ENCODE measurements at places on chromosomes 3 and 15. TPM values are rescaled to one million over a fixed set of nuclear protein-coding genes. Genes with fewer than 3 reads are reported as not detected.
A peak's percentile ranks its signal among the peaks of the same experiment; 100 is the strongest.

TMEM158 gene
- total RNA-seq: 2.5 TPM

CAV3 gene
- not detected for total RNA-seq

KIF23 gene
- total RNA-seq: 23.4 TPM

MAP4 gene
- total RNA-seq: 129 TPM

USP3 gene
- total RNA-seq: 75.3 TPM

MON1A gene
- 18.7 TPM for total RNA-seq

DNA sequence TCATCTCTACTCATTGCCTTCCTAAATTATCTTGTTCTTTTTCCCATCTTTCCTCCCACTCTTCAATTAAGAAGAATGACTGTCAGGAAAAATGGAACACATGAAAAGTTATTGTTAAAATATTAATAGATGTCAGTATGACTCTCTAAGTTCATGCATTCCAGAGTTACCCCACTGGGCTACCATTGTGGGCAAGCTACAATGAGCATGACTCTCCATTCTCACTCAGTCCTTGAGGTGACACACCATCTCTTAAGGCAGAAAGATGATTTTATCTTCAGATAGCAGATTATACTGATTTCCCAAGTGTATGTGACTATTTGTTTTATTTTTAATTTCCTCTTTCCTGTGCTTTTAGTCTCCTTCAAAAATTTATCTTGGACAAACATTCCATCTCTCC is 144.3 kb downstream of the ALCAM start:
- H3K27me3 ChIP-seq: no peaks in the 10 kb centered on the region
- no peak overlapping the region for H3K27ac ChIP-seq

DNA sequence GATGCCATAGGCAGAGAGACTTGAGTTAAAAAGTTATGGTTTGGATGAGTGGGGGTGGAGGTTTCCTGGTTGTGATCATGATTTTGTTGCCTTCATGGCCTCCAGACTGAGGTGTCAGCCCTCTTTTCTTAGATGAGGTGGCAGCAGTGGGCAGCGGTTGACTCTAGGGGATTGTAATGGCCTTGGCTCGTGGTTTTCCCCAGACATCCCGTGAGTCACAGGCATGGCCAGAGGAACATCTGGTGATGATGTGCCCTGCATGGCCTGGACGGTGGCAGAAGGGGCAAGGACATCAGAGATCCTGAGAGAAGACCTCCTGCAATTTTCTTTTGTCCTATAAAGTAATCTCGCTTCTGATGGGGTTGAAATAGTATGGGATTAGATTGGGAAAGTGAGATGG is 12.4 kb downstream of the RETNLB start:
- peaks cover 5% of the 10 kb centered on the region for H3K27me3 ChIP-seq
- no peak overlapping the region for H3K27ac ChIP-seq
- DNase-seq: no peak
- H3K4me3 ChIP-seq: no peak overlapping the region

DNA sequence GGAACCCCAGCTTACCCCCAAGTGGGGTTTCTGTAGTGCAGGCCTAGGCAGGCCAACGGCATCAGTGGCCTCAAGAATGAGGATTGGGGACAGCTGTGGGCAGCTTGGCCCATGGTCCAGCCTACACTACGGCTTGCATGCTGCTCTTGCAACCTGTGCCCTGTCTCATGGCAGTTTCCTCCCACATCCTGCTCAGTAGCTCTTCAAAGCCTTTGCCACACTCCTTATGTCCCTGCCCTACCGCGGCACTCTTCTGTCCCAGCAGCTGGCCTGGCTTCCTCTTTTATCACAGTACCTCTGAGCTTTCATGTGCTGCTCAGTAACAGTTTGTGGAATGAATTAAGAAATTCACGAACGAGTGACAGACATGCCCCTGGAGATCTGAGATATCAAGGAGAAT is 431.0 kb downstream of the EPHB1 start:
- DNase-seq: no peak
- H3K27ac ChIP-seq: no peak overlapping the region
- no peaks in the 10 kb centered on the region for H3K36me3 ChIP-seq
- no peaks in the 10 kb centered on the region for H3K27me3 ChIP-seq
- H3K4me1 ChIP-seq: no peaks in the 10 kb centered on the region

DNA sequence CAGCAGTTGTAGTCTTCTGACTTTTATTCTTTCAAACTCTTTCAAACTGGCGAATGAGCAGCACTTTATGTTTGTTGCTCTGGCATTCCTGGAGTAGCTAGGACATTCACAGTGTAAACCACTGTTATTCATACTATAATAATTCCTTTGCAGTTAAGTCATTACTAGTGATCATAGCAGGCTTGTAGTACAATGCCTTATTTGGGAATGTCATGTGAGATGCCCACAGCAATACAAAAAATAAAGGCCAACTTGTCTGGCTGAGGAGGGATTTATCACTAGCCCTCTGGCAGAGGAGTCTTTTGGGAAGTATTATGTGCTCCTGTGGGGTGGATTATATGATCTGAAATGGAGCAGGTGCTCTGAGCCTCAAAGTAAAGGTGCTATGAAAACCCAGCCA is 197.2 kb downstream of the VGLL3 start:
- H3K4me1 ChIP-seq: no peaks in the 10 kb centered on the region
- H3K27me3 ChIP-seq: no peaks in the 10 kb centered on the region
- DNase-seq: no peak
- no peak overlapping the region for H3K27ac ChIP-seq
- no peak overlapping the region for H3K4me3 ChIP-seq

DNA sequence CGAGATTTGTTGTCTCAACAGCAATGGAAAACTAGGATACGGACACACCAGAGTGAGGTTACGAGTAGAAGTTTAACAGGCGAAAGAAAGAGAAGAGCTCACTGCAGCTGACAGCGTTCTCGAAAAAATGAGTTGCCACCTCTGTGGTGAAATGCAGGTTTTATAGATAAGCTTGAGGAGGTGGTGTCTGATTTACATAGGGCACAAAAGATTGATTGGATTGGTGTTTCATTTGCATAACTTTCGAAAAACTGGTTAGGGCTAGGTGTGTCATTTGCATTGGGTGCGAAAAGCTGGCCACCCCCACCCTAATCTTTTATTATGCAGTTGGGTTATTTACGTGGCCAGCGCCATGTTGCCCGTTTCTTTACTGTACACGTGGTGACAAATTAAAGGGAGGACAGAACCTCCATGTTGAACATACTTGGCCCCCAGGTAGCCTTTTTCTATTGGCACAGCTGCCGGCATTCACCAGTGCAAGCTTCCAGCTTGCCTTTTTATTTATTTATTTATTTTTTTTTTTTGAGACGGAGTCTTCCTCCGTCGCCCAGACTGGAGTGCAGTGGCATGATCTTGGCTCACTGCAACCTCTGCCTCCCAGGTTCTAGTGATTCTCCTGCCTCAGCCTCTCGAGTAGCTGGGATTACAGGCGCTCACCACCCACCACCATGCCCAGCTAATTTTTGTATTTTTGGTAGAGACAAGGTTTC is 8.3 kb downstream of the IFT122 start:
- DNase-seq: no peak
- peaks cover 8% of the 10 kb centered on the region for H3K36me3 ChIP-seq
- H3K27ac ChIP-seq: no peak overlapping the region

GRCh38 chr15:95603802-95604201 is 726.7 kb upstream of the NR2F2 start:
- no peak for DNase-seq
- no peak overlapping the region for H3K27ac ChIP-seq
- H3K4me1 ChIP-seq: no peaks in the 10 kb centered on the region
- no peak overlapping the region for H3K4me3 ChIP-seq

DNA sequence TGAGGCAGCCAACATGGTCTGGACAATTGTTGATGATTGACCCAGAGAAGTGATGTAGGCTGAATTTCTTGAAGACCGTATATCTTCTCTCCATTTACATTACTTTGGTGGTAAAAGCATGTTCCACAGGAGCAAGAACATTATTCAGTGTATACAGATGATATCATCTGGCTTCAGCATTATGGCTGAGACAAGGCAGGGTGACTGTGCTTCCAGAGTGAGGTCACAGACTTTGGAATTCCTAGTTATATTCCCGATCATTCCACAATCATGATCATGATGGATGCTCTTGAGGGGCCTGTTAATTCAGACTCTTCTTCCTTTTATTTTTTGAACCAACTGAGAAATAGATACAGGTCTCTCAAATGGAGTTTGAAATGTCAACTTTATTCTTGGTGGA is 19.0 kb downstream of the PLS1 start:
- no peak for DNase-seq
- H3K36me3 ChIP-seq: no peaks in the 10 kb centered on the region
- H3K4me1 ChIP-seq: no peaks in the 10 kb centered on the region
- H3K27me3 ChIP-seq: peaks cover 3% of the 10 kb centered on the region

- peaks cover under 1% of the 10 kb centered on the region for H3K27me3 ChIP-seq
- no peak for DNase-seq
- H3K4me1 ChIP-seq: no peaks in the 10 kb centered on the region
Measured at GRCh38 chr3:4008205-4008604, 209.0 kb downstream of the LRRN1 start.

DNA sequence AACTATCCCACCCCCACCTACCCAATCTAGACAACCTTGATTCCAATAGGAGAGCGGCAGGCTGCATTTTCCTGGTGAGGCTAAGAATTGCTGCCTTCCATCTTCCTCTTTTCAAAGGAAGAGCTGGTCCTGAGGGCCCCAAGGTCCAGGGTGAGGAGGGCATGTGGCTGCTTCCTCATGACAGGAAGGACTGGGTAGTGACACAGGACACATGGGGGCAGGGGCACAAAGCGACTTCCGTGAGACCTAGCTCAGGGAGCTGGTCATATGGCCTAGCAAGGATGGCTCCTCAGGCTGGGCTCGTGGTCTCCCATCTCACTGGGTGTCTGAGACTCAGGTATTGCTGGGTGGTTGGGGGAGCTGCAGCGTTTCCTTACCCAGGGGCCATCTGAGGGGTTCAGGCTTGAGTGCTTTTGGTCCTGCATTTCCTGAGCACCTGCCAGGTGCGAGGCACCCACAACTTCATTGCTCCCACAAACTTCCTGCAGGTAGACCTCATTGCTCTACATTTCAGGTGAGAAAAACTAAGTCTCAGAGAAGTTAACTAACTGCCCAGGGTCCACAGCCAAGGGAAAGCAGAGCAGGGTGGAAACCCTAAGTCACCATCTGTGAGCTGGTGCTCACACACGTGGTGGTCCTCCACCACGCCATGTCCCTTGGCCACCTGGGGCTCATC is 160.0 kb upstream of the TLE3 start:
- no peaks in the 10 kb centered on the region for H3K36me3 ChIP-seq
- peak; percentile 26 for DNase-seq
- no peak overlapping the region for H3K27ac ChIP-seq

DNA sequence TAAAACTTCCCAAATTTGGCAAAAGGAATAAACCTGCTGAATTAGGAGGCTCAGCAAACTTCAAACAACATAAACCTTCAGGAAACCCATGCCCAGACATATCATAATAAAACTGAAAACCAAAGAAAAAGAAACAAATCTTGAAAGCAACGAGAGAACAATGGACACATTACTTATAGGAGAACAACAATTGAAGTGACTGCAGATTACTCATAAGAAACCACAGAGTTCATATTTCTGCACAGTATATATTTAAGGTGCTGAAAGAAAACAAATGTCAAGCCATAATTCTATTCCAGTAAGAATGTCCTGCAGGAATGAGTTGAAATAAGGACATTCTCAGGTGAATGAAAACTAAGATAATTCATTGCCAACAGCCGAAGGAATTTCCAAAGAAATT is 80.8 kb upstream of the PROK2 start:
- H3K4me1 ChIP-seq: no peaks in the 10 kb centered on the region
- peaks cover 55% of the 10 kb centered on the region for H3K27me3 ChIP-seq
- no peak overlapping the region for H3K4me3 ChIP-seq
- no peaks in the 10 kb centered on the region for H3K36me3 ChIP-seq
- no peak for DNase-seq
- H3K27ac ChIP-seq: no peak overlapping the region

- H3K36me3 ChIP-seq: no peaks in the 10 kb centered on the region
- DNase-seq: no peak
- H3K4me3 ChIP-seq: no peak overlapping the region
Measured at GRCh38 chr3:74119221-74119620, 494.5 kb upstream of the PDZRN3 start.

DNA sequence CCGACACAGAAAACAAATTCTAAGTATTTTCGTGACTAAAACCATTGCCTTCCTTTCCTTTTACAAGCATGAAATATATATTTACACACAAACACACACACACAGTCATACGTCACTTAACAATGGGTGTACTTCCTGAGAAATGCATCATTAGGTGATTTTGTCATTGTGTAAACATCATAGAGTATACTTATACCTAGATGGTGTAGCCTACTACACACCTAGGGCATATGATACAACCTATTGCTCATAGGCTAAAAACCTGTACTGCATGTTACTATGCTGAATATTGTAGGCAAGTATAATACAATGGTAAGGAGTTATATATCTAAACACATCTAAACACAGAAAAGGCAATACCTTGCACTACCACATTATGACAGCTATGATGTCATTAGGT is 28.6 kb downstream of the COL6A5 start:
- no peak overlapping the region for H3K4me3 ChIP-seq
- no peak for DNase-seq
- H3K27ac ChIP-seq: no peak overlapping the region

GRCh38 chr3:34957677-34958076 is 681.6 kb upstream of the ARPP21 start:
- no peak for DNase-seq
- H3K4me1 ChIP-seq: no peaks in the 10 kb centered on the region
- H3K27ac ChIP-seq: no peak overlapping the region
- H3K36me3 ChIP-seq: peaks cover 4% of the 10 kb centered on the region
- H3K27me3 ChIP-seq: no peaks in the 10 kb centered on the region

DNA sequence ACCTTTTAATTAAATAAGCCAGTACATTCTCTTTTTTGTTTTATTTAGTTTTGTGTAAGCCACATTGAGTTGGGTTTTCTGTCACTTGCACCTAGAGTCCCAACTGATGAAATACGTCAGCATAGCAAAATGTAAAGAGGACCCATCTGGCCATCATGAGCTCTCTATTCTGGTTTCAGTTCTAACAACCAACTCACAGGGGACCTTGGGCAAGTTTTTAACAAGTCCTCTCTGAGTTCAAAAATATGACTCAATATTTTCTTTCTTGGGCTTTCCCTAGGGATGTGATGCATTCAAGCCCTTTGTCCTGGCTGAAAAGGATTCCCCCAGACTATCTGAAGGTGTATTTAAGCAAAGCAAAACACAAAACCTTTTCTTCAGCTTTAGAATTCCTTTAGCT is 32.9 kb downstream of the PLCH1 start:
- no peak for DNase-seq
- no peak overlapping the region for H3K27ac ChIP-seq
- no peak overlapping the region for H3K4me3 ChIP-seq
- no peaks in the 10 kb centered on the region for H3K27me3 ChIP-seq
- H3K36me3 ChIP-seq: no peaks in the 10 kb centered on the region

GRCh38 chr3:197508924-197509775 is 46.6 kb downstream of the BDH1 start:
- no peak overlapping the region for H3K4me3 ChIP-seq
- no peak overlapping the region for H3K27ac ChIP-seq
- no peaks in the 10 kb centered on the region for H3K36me3 ChIP-seq

GRCh38 chr15:36841193-36841592 is 259.2 kb downstream of the MEIS2 start:
- no peaks in the 10 kb centered on the region for H3K4me1 ChIP-seq
- H3K4me3 ChIP-seq: no peak overlapping the region
- H3K27ac ChIP-seq: no peak overlapping the region
- H3K36me3 ChIP-seq: no peaks in the 10 kb centered on the region

GRCh38 chr3:182978387-182978786 is 2.0 kb downstream of the DCUN1D1 start:
- H3K4me3 ChIP-seq: peak overlapping the region; percentile 97
- DNase-seq: no peak
- peaks cover 5% of the 10 kb centered on the region for H3K36me3 ChIP-seq
- H3K27ac ChIP-seq: no peak overlapping the region

- no peak overlapping the region for H3K27ac ChIP-seq
- H3K4me1 ChIP-seq: peaks cover 6% of the 10 kb centered on the region
- no peak overlapping the region for H3K4me3 ChIP-seq
- no peaks in the 10 kb centered on the region for H3K27me3 ChIP-seq
Measured at GRCh38 chr15:41437448-41437847, 20.6 kb downstream of the RTF1 start.

Measured in natural killer cell treated with Interleukin-12 subunit alpha and Interleukin-12 subunit beta and Interleukin-15 and Interleukin-18, amount 100 ng/mL, for 72 hours (primary cell).